ENCODE measurements at places on chromosomes 6 and 20. TPM values are rescaled to one million over a fixed set of nuclear protein-coding genes. Genes with fewer than 3 reads are reported as not detected.

SIGLEC1 gene
- polyA plus RNA-seq = 4.6 TPM

DNA sequence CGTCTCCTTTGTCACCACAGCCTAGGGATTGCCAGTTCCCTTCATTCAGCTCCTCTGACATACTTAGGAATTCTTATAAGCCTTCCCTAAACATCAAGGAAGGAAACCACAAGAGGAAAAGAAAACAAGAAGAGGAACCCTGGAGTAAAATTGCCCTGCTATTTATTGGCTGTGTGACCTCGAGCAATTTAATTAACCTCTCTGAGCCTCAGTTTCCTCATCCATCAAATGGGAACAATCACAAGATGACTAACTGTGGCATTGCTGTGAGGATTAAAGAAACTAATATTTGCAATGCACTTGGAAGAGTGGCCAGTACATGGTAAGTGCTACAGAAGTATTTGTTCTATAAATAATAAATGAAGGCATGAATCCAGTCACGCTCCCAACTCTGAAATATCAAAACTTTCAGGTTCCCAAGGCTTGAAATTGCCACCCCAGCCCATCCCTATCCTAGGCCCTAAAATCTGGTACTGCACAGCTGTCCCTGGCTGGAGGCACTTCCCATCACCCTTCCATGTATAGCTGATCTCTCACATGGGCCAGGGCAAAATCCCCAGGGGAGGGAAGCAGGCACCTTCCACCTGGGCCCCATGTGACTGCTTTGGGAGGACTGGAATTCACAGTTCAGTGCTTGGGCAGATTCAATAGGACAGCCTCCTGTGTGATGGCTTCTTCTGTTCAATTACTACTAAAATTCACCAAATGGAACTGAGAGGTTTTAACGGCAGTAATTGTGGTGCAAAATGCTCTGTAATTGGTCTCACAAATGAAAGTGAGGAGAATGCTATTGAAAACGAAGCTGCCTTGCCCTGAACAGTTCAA, 78.0 kb upstream of the MAFB start:
- DNase-seq = no peak

GRCh38 chr6:44016131-44016870, 111.0 kb downstream of the MRPL14 start:
- DNase-seq = no peak

- no peak for DNase-seq
These were observed 131.2 kb downstream of the PFDN4 start for GRCh38 chr20:54339093-54339492.

DLK2 gene
- polyA plus RNA-seq = 1.9 TPM

HLA-DRB5 gene
- 9.5 TPM for polyA plus RNA-seq

- peak; percentile 83 for DNase-seq
These were observed at the start of gene MYO6 for GRCh38 chr6:75748743-75749538. Gene MYO6, plus strand, starts transcription at chr6:75749239. Its CDS starts 68,309 bp downstream, at chr6:75817548.

DNA sequence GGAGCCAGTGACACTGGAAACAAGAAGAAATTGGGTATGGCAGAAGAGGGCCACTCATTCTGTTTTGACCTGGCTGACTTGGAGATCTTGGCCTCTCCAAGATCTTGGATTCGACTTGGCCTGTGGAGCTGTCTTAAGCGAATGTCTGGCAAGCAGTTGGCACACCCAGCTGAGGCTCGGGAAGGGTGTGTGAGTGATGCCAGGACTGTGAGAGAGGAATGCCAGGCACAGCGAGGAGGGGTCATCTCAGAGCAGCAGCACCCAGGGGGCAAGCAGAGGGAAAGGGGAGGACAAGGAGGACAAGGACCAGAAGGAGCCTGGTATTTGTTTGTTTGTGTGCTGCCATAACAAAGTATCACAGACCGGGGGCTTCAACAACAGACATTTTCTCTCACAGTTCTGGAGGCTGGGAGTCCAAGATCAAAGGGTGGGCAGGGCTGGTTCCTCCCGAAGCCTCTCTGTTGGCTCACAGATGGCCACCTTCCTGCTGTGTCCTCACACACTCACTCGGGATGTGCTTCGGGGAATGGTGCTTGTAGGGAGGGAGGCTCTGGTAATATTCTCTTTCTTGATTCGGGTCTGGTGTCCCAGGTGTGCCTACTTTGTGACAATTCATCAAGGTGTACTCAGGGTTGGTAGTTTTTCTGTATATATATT, 33.0 kb downstream of the RPP40 start:
- DNase-seq = no peak

DLL1 gene
- polyA plus RNA-seq = 21.0 TPM

SLC16A10 gene
- 7.6 TPM for polyA plus RNA-seq

- no peak for DNase-seq
These were observed 21.8 kb upstream of the UFL1 start for GRCh38 chr6:96499781-96500180.

GRCh38 chr6:30725713-30726505, 5.8 kb downstream of the TUBB start:
- no peak for DNase-seq

- DNase-seq = no peak
These were observed 410.0 kb downstream of the PLCB1 start for GRCh38 chr20:8542110-8542486.

GRCh38 chr6:504446-504980, 113.0 kb downstream of the IRF4 start:
- DNase-seq = no peak

APOM gene
- 3.3 TPM for polyA plus RNA-seq

DNA sequence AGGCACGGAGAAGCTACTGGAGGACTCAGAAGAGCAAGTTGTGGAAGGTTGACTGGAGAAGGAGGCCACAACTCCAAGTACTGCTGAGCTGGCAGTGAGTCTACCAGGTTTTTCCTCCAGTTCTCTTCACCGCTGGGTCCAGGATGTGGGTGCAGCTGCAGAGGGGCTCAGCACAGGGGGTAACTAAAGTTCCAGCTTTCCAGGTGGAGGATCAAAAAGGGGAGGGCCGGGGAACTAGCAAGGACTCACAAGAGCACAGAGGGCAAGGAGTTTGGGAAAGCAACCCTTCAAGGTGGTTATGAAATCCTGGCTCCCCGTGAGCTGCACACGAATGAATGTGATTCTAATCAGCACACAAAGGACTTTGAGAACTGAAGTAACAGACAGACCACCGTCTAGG, 194.2 kb upstream of the GMDS start:
- DNase-seq = no peak

DNA sequence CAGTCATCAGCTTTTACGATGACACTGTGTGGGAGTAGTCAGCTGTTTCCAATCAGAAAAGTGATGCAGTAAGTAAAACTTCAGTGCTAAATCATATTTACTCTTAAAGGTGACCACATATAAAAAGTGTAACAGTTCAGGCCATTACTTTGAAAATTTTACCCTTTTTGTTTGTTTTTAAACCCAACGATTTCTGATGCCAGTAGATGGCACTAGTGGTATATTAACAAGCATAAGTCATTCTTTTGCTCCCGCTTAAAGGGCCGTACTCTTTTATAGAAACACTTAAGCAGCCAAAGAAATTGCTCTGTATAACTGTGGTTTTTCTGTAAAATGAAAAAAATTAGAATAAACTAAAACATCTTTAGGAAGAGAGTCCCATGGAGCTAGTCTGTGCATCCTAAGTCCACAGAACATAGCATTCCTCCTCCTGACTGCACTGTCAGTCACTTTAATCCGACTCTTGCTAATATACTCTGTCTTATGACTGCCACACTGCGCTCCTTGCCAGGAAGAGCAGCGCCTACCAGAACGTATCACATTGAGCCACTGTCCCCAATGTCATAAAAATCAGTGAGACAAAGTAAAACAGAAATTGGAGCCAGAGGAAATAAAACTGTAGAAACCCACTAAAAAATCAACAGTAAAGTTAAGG, 25.0 kb downstream of the HEBP2 start:
- DNase-seq = peak; percentile 49

DNA sequence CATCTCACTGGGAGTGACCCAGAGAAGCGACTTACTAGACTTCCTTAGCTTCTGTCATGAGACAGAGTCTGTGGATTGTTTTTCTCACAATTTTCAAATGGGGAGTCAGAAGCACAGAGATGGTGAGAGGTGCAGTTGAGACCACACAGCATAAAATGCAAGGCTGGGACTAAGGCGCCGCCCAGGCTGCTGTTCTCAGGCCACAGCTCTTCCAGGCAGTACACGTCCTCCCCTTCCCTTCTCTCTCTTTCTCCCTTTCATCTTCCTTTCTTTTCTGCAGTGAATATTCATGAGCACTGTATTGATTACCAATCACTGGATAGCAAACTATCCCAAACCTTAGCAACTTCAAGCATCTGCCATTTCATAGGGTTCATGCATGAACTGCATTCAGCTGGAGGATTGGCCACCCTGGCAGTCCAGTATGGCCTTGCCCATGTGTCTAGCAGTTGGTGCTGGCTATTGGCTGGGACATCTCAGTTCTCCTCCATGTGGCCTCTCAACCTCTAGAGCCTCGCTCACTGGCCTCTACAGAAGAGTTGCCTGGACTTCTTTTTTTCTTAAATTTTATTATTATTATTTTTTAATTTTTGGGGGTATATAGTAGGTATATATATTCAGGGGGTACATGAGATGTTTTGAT, 11.4 kb downstream of the BCAS4 start:
- no peak for DNase-seq

ADAM33 gene
- 61.5 TPM for polyA plus RNA-seq

GRCh38 chr6:39282774-39283173, 31.4 kb downstream of the KCNK17 start:
- DNase-seq = no peak

DNA sequence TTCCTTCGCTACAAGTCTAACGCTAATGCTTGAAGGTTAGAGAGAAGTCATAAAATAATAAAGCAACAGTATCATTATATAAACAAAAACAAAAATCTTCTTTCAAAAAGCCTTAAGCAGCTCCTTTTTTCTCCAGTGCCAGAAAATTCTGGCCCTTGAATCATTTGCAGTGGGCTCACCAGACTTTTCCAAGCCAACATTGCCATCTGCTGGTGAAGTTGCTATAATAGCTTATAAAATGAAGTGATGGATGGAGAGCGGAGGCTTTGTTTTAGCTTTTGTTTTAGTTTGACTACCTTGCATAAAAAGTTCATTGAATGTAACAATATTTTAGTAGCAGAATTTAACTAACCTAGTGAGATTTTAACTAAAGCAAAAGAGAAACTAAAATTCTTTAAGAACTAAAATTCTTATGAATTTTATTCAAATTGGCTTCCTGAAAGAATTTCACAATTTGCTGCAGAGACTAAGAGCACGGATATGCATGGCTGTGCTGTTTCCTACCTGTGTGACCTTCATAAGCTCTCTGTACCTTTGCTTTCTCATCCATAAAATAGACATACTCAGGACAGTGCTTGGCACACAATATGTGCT, 44.8 kb upstream of the SLC2A12 start:
- peak; percentile 81 for DNase-seq

DNA sequence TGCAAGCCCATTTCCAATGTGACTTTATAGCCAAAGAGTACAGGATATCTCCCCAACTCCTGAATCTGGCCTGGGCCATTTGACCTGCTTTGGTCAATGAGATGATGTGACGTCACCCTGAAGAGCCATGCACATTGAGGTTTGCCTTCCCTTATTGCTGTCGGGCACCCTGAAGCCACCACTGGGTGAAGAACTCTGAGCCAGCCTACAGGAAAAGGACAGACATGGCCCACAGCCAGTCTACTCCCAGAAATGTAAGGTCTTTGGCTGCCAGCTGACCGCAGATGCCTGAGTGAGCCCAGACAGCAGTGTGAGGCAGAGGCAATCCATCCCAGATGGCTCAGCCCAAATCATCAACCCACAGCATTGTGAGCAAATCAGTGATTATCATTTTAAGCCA, 3.7 kb upstream of the SYNDIG1 start:
- peak; percentile 9 for DNase-seq

DNA sequence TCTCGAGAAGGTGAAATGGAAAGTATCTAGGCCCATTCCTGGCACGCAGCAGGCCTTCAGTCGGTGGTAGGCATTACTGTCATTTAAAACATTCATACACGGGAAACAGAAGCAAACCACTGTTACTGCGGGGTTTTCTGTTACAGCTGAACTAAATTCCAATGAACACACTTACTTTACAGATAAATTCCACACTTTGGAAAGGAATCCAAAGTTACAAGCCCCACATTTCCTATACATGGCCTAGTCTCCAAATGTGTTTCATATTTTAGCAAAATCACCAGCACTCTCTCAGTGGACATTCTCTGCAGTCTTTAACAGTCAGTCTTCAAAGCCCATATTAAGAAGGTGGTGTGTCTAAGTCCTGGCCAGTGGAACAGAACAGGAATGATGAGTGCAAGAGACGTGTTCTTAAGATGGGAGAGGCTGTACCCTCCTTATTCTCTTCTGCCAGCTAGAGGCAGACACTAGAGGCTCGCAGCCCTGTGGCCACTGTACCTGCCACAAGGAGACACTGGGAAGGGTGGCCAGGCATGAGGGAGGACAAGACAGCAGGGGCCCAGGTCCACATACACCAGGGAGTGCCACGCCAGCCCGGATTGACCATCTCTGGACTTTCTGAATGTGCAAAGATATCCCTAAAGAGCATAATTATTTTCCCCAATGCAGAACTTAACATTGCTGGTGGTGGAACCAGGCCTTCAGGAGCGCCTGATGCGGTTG, 76.4 kb downstream of the CDC5L start:
- DNase-seq = no peak

TNFRSF6B gene
- polyA plus RNA-seq = 1.6 TPM

MUC22 gene
- polyA plus RNA-seq = not detected

KCNQ5 gene
- 0.76 TPM for polyA plus RNA-seq

TBCC gene
- 13.0 TPM for polyA plus RNA-seq

TINAG gene
- not detected for polyA plus RNA-seq

DNA sequence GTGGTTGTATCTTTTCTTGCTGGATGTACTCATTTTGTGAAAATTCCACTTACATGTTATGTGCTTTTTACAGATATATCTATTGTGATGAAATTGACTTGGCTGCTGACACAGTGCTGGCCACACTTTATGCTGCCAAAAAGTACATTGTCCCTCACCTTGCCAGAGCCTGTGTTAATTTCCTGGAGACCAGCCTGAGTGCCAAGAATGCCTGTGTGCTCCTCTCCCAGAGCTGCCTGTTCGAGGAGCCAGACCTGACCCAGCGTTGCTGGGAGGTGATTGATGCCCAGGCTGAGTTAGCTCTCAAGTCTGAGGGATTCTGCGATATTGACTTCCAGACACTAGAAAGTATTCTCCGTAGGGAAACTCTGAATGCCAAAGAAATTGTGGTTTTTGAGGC, 4.9 kb downstream of the BTBD3 start:
- no peak for DNase-seq

DNA sequence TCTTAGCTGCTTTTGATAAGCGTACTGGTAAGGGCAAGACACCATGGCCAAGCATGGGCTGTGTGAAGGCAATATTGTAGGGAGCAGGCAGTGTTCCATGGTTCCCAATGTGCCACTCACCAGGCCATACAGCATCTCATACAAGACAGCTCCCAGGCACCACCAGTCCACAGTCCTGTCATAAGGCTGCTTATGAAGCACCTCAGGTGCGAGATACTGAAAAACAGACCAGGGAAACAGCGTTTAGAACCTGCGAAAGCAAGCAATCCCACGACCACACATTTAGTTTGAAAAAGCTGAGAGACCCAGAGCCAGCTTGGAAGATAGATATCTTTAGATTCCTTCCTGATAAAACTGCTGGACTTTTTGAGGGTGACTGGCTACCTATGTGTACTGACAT, 119.1 kb upstream of the SLC2A12 start:
- no peak for DNase-seq

- no peak for DNase-seq
These were observed 126.6 kb downstream of the ADAT2 start for GRCh38 chr6:143323729-143324470.

All from hindlimb muscle (tissue), 1 donor.